ENCODE measurements at places on chromosomes 1 and 21. TPM values are rescaled to one million over a fixed set of nuclear protein-coding genes. Genes with fewer than 3 reads are reported as not detected.

GRCh38 chr1:21613072-21613867 lies 55.9 kb downstream of the RAP1GAP start:
- peaks cover 80% of the 10 kb centered on the region for H3K36me3 ChIP-seq
- H3K27ac ChIP-seq, result no peak overlapping the region
- DNase-seq, result no peak
- no peaks in the 10 kb centered on the region for H3K27me3 ChIP-seq

Gene KRTAP20-1
- total RNA-seq, result not detected

- H3K27ac ChIP-seq, result no peak overlapping the region
- no peaks in the 10 kb centered on the region for H3K27me3 ChIP-seq
- no peaks in the 10 kb centered on the region for H3K4me1 ChIP-seq
Measured at GRCh38 chr1:78834201-78834741, 172.3 kb downstream of the ADGRL4 start.

- peaks cover 39% of the 10 kb centered on the region for H3K4me1 ChIP-seq
- H3K27ac ChIP-seq, result peak within 1 kb of the TSS; percentile 97
Measured at GRCh38 chr1:235327559-235328270, at the start of gene ARID4B. Gene ARID4B, minus strand, starts transcription at chr1:235328179. Its CDS starts 1,260 bp downstream, at chr1:235326919.

Gene CCDC190
- not detected for total RNA-seq

DNA sequence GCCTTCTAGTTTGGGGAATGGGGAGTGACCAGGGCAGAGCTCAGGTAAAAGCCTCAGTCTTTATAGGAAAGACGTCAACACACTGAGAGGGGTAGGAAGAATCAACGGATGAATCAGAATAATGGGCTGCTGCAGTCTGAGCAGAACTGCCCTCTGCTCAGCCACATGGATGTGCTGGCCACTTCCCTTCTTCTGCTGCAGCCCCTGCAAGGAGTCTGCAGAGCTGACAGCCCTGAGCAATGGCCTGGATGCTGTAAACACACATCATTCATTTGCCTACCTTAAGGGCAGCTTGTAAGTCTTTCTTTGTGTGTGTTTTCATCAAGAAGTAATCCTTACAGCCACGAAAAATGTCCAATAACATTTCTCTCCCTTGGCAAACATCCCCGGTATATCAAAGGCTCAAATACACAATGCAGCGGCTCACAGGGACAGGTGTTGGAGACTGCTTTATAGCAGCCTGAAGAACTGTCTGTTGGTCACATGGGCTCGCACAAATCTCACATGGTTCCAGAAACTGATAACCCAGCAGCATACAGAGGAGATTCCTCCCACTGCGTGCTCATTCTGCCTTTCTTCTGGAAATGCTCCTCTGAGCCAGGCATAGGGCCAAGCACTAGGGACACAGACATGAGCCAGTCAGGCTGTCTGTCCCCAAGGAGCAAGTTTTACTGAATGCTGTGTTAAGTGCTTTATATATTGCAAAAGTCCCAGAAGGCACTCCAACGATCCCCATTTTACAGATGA lies 110.1 kb downstream of the HMGB4 start:
- H3K27me3 ChIP-seq, result no peaks in the 10 kb centered on the region
- H3K4me3 ChIP-seq, result no peak overlapping the region
- H3K36me3 ChIP-seq, result no peaks in the 10 kb centered on the region
- no peak for DNase-seq
- no peak overlapping the region for H3K27ac ChIP-seq

Gene FCRL5
- not detected for total RNA-seq

Gene ZNF683
- total RNA-seq, result 0.59 TPM

DNA sequence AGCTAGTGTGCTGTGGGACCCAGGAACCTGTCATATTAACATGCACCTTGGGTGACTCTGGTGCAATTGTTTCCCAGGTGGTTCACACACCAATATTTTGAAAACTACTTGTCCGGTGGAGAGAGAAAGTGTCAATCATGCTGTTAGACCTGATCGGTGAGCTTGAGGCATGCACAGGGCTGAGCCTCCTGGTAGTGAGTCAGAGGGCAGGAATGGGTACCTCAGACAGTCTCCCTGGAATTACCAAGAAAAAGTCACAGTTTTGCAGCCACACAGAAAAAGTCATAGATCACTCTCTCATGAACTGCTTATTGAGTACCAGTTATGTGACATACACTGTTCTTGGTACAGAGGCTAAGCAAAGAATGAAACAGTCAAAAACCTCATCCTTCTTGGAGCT lies 140.1 kb upstream of the NFIA start:
- no peak overlapping the region for H3K4me3 ChIP-seq
- no peak overlapping the region for H3K27ac ChIP-seq
- H3K4me1 ChIP-seq, result no peaks in the 10 kb centered on the region
- DNase-seq, result no peak

GRCh38 chr21:36111238-36111637 lies 23.6 kb upstream of the CBR3 start:
- no peak overlapping the region for H3K27ac ChIP-seq
- peak; percentile 51 for DNase-seq
- H3K4me3 ChIP-seq, result no peak overlapping the region
- H3K36me3 ChIP-seq, result no peaks in the 10 kb centered on the region

Gene SEMA4A
- total RNA-seq, result 21.5 TPM

Gene FLG
- total RNA-seq, result not detected

Gene S100A7A
- not detected for total RNA-seq

Gene OR2L2
- total RNA-seq, result 0.34 TPM

DNA sequence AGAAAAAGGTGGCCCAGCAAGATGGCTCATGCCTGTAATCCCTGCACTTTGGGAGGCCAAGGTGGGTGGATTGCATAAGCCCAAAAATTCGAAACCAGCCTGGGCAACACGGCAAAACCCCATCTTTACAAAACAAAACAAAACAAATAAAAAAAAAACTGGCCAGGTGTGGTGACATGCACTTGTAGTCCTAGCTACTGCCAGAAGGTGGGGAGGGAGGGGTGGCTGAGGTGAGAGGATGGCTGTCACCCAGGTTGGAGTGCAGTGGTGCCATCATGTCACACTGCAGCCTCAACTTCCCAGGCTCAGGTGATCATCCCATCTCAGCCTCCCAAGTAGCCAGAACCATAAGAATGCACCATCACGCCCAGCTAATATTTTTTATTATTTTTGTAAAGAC lies 22.8 kb downstream of the RERE start:
- peak; percentile 27 for DNase-seq
- no peak overlapping the region for H3K4me3 ChIP-seq
- H3K27ac ChIP-seq, result no peak overlapping the region
- peaks cover 22% of the 10 kb centered on the region for H3K4me1 ChIP-seq

- H3K27ac ChIP-seq, result no peak overlapping the region
- no peak overlapping the region for H3K4me3 ChIP-seq
- DNase-seq, result no peak
- no peaks in the 10 kb centered on the region for H3K36me3 ChIP-seq
Measured at GRCh38 chr1:233695901-233696300, 82.0 kb downstream of the KCNK1 start.

DNA sequence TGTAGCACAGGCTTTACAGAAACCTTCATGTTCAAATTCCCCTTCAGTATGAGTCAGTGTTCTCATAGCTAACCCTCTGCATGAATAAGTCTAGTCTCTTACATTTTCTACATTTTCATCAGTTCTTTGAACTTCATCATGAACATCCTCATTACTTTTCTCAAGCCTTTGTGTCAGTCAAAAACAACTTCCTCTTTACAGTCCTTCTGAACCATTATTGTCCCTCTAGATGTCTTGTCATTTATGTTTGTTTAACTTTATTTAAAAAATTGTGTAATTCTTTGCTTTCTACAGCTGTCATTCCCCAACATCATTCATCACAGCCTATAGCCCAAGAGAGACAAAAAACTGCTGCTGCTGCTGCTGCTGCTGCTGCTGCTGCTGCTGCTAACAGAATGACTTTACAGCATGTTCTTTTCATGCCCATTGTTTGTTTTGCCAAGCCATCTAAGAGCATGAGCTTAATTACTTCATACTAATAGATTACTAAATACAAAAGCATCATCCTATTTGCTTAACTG lies 133.1 kb downstream of the LRRC40 start:
- H3K4me3 ChIP-seq, result no peak overlapping the region
- DNase-seq, result no peak
- H3K27ac ChIP-seq, result no peak overlapping the region

DNA sequence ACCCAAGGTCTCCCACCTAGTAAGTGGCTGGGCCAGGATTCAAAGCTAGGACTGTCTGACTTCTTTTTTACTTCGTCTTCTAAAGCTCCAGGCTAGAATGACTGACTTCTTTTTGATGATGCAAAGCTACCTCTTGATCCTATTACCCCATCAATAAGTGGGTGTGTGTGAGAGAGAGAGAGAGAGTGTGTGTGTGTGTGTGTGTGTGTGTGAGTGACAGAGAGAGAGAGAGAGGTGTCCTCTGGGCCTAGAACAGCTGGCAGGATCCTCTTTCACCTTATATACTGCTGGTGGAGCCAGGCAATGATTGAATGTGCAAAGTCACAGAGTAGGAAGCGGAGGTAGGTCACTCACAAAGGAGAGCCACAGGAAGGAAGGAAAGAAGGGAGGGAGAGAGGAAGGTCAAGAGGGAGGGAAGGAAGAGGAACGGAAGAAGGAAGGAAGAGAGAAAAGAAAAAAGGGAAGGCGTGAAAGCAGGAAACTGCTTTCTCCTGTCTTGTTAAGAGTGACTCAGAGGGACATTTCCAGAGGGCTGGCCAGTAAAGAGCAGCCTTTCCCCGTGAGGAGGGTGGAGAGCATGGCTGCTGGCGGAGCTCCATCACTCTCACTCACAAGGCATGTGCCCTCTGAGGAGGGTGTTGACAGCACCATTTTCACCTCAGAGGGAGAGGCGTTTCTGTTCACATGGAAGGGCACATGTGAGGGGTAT lies 68.9 kb downstream of the CDC7 start:
- H3K27me3 ChIP-seq, result no peaks in the 10 kb centered on the region
- no peaks in the 10 kb centered on the region for H3K4me1 ChIP-seq
- no peaks in the 10 kb centered on the region for H3K36me3 ChIP-seq
- DNase-seq, result peak; percentile 74

DNA sequence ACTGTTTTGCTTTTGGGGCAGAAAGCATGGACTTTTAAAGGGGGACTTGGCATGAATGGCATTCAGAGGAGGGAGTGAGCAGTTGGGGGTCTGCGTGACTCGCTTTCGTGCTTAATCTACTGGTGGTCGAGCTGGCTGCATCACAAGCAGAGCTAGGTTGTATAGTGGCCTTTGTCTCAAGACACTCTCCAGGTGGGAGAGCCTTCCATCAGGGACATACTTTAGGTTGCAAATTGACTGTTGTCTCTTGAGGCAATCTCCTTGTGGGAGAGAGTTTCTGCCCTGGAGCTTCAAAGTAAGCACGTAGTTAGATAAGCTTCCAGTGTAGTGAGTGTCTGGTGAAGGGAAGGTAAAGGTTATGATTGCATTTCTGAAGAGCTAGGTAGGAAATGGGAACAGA lies 93.9 kb downstream of the C1orf21 start:
- H3K4me1 ChIP-seq, result peaks cover 27% of the 10 kb centered on the region
- no peak overlapping the region for H3K4me3 ChIP-seq

Gene HLX
- 4.8 TPM for total RNA-seq

Gene ZNF281
- 9.8 TPM for total RNA-seq

GRCh38 chr1:2300004-2300771 lies 72.1 kb downstream of the SKI start:
- no peak overlapping the region for H3K4me3 ChIP-seq
- no peaks in the 10 kb centered on the region for H3K27me3 ChIP-seq
- DNase-seq, result no peak
- H3K27ac ChIP-seq, result peak overlapping the region; percentile 28
- peaks cover 43% of the 10 kb centered on the region for H3K4me1 ChIP-seq

DNA sequence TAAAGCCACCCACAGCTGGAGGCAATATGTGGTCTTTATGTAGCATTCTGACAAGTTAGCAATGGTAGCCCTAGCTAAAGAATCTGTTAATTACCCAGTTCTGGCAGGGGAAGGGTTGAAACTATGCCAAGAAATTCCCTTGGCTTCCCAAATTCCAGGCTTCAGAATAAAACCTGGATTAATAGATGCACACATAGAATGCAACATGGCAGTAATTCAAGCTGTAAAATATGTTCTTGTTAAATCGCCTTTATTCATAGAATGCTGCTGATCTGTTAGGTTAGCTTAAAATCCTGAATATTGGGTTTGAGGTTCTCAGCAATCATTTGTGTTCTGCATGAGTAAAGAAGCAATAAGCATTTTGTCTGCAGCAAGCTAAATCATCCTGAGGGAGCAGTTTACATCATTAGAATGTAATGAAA lies 80.1 kb downstream of the ZNF326 start:
- no peaks in the 10 kb centered on the region for H3K36me3 ChIP-seq
- no peak for DNase-seq
- H3K27me3 ChIP-seq, result no peaks in the 10 kb centered on the region
- H3K4me1 ChIP-seq, result no peaks in the 10 kb centered on the region
- H3K4me3 ChIP-seq, result no peak overlapping the region

GRCh38 chr1:201724039-201724765 lies 104.8 kb upstream of the IPO9 start:
- peak overlapping the region; percentile 2 for H3K27ac ChIP-seq
- H3K27me3 ChIP-seq, result no peaks in the 10 kb centered on the region
- H3K36me3 ChIP-seq, result no peaks in the 10 kb centered on the region
- no peak for DNase-seq
- H3K4me3 ChIP-seq, result no peak overlapping the region

GRCh38 chr1:78688697-78689096 lies 39.1 kb downstream of the IFI44 start:
- DNase-seq, result no peak
- no peaks in the 10 kb centered on the region for H3K27me3 ChIP-seq
- H3K27ac ChIP-seq, result no peak overlapping the region
- H3K4me3 ChIP-seq, result no peak overlapping the region
- no peaks in the 10 kb centered on the region for H3K36me3 ChIP-seq

All from thyroid gland (tissue), 4 donors.